Stimulated activated CD4-positive, alpha-beta T cell treated with anti-CD3 and anti-CD28 coated beads, Interleukin-4, amount 100 ng/mL, for 24 hours (primary cell): ENCODE measurements at places on chromosomes 4 and X.
A peak's percentile ranks its signal among the peaks of the same experiment; 100 is the strongest.

DNA sequence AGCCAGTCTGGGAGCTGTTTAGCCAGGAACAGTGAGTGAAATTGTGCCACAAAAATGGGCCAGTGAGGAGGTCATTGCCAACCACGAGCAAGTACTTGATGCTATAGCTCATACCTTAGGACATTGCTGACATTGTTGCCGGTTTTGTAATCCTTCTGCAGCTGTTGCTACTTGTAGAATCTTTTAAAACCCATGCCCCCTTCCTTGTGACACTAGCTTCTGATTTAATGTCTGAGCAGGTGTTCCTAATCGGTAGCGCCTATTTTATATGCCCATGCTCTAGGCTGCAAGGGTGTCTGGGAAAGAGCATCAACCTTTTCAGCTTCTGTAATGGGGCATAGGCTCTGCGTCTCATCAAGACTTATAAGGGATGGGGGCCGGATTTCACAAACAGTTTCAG lies 2.6 kb downstream of the POLA1 start:
- no peak for DNase-seq

DNA sequence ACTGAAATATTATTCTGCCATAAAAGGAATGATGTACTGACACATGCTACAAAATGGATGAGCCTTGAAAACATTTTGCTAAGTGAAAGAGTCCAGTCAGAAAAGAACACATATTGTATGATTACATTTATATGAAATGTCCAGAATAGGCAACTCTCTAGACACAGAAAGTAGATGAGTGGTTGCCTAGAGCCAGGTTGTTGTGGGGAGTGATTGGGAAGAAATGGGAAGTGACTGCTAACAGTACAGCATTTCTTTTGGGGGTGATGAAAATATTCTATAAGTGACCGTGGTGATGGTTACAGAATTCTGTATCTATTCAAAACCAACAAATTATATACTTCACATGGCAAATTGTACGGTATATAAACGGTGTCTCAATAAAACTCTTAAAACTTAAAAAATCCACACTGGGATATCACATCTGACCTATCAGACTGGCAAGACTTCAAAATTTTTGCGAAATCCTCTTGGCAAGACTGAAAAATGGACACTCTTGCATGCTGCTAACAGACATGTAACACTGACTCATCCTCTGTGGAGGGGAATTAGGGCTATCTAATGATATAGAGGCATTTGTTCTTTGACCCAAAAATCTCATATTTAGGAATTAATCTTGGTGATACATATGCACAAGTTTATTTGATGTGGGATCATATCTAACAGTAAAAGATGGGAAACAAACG lies 71.8 kb downstream of the FAM13A start:
- DNase-seq = no peak

GRCh38 chr4:112210777-112211176 lies 20.8 kb upstream of the AP1AR start:
- DNase-seq = no peak

GRCh38 chr4:124123181-124123580 lies 589.4 kb downstream of the ANKRD50 start:
- DNase-seq = no peak

DNA sequence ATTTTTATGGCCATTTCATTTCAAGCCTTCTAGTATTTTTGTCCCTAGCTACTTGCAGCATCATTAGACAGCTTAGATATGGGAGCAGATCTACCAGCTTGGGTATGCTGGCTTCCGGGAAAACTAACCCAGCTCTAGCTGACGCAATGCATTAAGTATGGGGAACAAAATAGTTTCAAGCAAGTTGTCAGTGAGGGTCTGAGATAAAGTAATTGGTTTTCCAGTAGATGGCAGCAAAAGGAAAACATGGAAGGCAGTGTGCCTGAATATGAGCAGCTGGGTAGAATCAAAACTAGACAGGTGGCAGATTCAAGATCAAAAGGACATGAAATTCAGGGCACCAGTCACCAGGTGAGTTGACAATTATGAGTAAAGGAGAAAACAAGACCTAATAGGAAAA lies 340.9 kb upstream of the CTSO start:
- DNase-seq = no peak

DNA sequence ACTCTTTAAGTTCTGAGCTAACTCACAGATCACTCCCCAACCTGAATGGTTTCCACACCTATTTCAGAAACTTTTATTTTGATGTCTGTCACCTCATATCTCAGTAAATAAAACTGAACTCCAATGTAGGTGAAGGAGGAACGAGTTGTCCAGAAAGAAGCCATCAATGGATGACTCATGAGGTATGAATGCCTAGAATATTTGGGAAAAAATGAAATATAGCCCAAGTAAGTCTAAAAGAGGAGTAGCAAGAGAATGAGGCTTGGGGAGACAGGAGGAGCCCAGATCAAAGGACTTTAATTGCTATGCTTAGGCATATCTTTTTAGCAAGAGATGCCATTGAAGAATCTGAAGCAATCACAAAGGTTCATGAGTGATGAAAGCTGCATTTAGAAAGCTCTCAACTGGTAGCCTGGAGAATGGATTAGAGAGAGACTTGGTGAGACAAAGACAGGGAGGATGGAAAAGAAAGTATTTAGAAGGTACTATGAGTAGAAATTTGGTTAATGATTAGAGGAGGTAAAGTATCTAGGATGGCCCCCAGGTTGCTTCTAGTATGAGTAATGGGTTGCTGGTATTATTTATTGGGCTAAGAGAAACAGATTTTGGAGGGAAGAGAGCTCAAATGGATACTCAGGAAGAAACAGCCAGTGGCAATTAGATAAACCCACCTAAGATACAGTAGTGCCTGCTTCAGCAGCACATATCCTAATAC lies 39.4 kb downstream of the NOCT start:
- DNase-seq = no peak

DNA sequence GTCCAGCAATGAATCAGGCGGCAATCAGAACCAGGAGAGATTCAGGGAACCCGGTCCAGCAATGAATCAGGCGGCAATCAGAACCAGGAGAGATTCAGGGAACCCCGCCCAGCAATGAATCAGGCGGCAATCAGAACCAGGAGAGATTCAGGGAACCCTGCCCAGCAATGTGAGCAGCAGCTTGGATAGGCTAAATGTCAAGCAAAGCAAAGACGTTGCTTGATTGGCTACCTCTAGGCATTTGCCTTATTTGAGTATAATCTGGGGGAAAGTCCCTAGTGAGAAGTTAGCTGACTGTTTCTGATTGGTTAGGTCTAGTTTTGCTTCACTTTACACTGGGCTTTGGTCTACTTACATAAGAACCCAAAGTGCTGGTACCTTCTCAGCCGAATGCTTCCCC lies 1212.2 kb upstream of the TENM3 start:
- no peak for DNase-seq

DNA sequence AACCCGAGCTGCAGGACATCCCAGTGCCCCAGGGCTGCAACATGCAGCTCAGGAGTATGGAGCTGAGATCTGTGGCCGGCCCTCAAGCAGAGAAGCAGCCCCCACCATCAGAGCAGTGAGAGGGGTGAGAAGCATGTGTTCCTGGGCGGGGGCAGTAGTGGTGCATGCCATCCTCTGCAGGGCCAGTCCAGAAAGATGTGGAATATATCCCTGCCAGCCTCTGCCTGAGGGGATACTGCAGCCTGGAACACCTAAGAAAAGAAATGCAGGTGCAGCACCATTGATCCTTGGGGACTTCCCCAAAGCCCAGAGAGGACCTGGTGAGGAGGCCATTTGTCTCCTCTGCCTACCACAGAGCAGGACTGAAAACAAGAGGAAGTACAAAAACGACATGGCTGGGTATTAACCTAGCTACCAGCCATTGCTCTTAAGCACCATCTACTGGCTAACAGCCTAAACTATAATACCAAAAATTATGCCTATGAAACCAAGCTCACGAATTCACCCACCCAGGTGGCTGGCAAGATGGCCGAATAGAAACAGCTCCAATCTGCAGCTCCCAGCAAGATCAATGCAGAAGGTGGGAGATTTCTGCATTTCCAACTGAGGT lies 158.8 kb downstream of the ADGRA3 start:
- DNase-seq = no peak

GRCh38 chr4:88697588-88698329 lies at the start of gene NAP1L5:
Gene NAP1L5, minus strand, starts transcription at chr4:88697829. Its CDS starts 75 bp downstream, at chr4:88697754.
- DNase-seq = peak; percentile 64

GRCh38 chrX:84322083-84322827 lies 134.3 kb upstream of the RPS6KA6 start:
- no peak for DNase-seq

DNA sequence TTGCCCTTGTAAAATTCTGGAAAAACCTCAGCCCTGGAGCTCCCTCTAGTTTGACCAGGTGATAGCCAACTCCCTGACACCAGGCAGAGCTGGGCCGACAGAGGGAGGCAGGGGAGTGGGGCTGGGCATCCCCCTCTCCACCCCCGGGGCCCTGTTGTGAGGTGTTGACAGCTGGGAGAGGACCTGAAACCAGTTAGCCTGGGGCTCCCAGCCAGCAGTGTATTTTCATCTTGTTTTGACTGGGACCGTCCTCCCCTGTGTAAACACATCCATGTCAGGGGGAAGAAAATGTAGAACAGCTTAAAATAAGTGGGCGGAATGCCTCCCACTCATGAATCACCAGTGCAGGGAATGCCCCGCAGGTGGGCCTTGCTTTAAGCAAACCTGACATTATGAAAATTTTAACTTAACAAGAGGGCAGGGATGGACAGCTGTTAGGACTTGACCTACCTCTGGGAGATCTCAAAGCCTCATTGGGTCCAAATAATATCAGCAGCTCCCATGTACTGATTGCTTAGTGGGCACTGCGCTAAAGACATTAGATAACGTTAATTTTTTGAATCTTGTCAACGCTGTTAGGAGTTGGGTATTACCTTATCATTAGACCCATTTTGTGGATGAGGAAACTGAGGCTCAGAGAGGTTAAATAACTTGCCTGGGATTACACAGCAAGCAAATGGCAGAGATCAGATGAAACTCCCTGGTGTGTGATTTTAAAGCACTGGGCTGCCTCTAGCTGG lies 45.9 kb downstream of the TSC22D3 start:
- no peak for DNase-seq

- no peak for DNase-seq
These were observed 42.4 kb upstream of the GATB start for GRCh38 chr4:151803246-151803645.

- DNase-seq = no peak
These were observed 281.8 kb downstream of the RAPGEF2 start for GRCh38 chr4:159384632-159385031.

DNA sequence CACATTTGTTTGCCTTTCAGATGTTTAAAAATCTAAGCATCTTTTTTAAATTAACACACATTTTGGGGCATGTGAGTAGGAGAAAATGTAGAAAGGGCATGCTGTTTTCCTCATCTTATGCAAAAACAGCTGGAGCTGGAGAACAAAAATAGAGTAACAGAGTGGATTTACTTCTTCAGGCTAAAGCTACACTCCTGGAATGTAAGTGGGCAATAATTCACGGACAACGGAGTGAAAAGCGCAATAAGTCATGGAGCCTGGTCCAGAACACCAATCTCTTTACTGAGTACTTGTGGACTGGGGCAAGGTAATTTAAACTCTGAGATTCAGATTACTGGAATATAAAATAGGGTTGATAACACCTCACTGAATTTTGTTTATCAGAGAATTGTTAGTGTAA lies 1018.8 kb upstream of the HS3ST1 start:
- DNase-seq = no peak

DNA sequence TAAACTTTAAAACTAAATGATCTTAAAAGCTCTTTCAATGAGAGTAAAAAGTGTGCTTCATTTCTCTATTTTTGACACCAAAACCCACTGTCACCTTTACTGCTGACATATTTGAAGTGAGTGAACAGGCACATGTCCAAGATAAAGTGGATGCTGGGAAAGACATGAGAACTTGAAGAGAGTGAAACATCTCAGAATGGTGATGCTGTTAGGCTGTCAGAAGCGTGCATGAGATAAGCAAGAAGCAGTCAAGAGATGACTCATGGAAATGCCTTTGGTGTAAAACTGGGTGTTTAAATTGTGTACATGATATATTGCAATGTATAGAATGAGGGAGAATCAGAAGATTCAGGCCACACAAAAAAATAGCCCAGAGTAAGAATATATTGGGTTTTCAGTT lies 21.8 kb upstream of the GBA3 start:
- no peak for DNase-seq

DNA sequence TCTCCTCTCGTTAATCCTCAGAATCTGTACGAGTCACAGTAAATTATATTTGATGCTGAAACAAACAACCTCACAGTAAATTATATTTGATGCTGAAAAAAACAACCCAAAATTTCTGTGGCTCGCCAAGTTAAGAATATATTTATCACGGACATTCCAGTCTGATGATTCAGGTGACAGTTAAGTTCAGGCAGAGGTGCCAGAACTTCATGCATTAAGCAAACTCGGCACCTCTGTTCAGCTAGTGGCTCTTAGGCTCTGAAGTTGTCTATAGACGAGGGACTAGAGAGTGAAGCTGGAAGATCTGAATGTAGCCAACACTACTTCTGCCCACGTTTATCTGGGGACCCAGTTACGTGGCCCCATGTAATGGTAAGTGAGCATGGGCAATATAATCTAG lies 132.2 kb upstream of the AGA start:
- no peak for DNase-seq

- peak; percentile 4 for DNase-seq
These were observed 27.2 kb downstream of the HTR2C start for GRCh38 chrX:114611018-114611619.

DNA sequence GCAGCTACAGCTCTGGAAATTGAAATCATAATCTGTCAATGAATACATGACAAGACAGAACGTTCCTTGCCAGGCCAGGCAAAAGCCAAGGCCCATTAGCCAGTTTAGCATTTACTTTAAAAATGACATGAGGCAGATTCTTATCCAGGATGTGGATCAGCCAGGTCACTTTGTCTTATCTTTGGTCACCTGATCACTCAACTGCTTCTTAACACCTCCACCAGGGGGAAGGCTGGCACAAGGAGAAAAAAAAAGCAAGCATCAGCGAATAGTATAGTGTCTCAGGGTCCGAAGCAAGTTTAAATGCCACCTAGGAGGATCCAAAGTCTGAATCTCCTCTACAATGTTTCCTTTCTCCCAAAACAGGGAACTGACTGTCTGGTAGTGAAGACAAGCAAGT lies 18.8 kb downstream of the ATP1B4 start:
- DNase-seq = peak; percentile 4

DNA sequence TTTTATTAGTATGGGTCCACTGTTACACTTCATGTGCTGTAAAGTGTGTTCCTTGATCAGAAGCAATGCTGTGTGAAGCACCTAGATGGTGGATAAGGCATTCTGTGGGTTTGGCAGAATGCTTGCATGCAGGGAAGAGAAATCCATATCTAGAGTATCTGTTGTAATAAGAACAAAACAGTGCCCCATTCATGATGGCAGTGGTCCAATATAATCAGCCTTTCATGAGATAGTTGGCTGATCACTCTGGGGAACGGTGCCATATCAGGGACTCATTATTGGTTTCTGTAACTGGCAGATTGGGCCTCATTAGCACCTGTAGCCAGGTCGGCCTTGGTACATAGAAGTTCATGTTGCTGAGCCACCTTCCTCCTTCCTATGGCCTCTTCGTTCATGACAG lies 28.7 kb downstream of the STIM2 start:
- DNase-seq = no peak
